PC-9 (cell line): ENCODE measurements at places on chromosomes 7 and 10. TPM values are rescaled to one million over a fixed set of nuclear protein-coding genes. Genes with fewer than 3 reads are reported as not detected.

GIMAP2 gene
- total RNA-seq = 0.55 and 0.81 TPM in 2 replicates

TWIST1 gene
- 1.0 and 2.0 TPM in 2 replicates for total RNA-seq

SPRN gene
- total RNA-seq = not detected in 2 replicates

DYDC2 gene
- total RNA-seq = not detected in 2 replicates

PON1 gene
- total RNA-seq = not detected in 2 replicates

GATA3 gene
- 41.2 and 43.6 TPM in 2 replicates for total RNA-seq

TMEM184A gene
- total RNA-seq = 21.4 TPM in 2 replicates

SPDYE9 gene
- not detected in 2 replicates for total RNA-seq

TSPAN13 gene
- total RNA-seq = 26.5 and 31.1 TPM in 2 replicates

AKR1C4 gene
- not detected in 2 replicates for total RNA-seq

LIPF gene
- total RNA-seq = not detected in 2 replicates

TSPAN12 gene
- total RNA-seq = 5.8 and 6.1 TPM in 2 replicates

SH3PXD2A gene
- total RNA-seq = 12.5 and 14.0 TPM in 2 replicates

TBXAS1 gene
- total RNA-seq = 0.58 and 2.2 TPM in 2 replicates

DNAH11 gene
- total RNA-seq = not detected in 2 replicates

ZNF3 gene
- 35.2 and 39.0 TPM in 2 replicates for total RNA-seq

CTBP2 gene
- 60.5 and 64.4 TPM in 2 replicates for total RNA-seq

PAX2 gene
- total RNA-seq = not detected in 2 replicates

DPCD gene
- 20.3 and 21.5 TPM in 2 replicates for total RNA-seq

COPG2 gene
- total RNA-seq = 25.5 and 36.8 TPM in 2 replicates

MSS51 gene
- total RNA-seq = 2.4 and 3.3 TPM in 2 replicates

SLC39A12 gene
- total RNA-seq = not detected in 2 replicates

PODXL gene
- total RNA-seq = 57.5 and 75.3 TPM in 2 replicates

PDSS1 gene
- total RNA-seq = 4.5 and 5.6 TPM in 2 replicates

LRRC17 gene
- total RNA-seq = not detected in 2 replicates

SMKR1 gene
- 8.3 and 8.9 TPM in 2 replicates for total RNA-seq

TDRD1 gene
- not detected in 2 replicates for total RNA-seq

RAPGEF5 gene
- total RNA-seq = 16.4 and 16.6 TPM in 2 replicates

TMEM270 gene
- 0.48 and 0.72 TPM in 2 replicates for total RNA-seq

ENTPD1 gene
- total RNA-seq = not detected in 2 replicates

COL17A1 gene
- total RNA-seq = 31.6 and 41.3 TPM in 2 replicates

SPAG6 gene
- total RNA-seq = 0.55 TPM in 1 of 2 replicates, not detected in the other

CNPY1 gene
- total RNA-seq = not detected in 2 replicates

SLC26A3 gene
- total RNA-seq = not detected in 2 replicates

VSTM2A gene
- not detected in 2 replicates for total RNA-seq

NYAP1 gene
- 1.3 and 1.9 TPM in 2 replicates for total RNA-seq

NRAP gene
- total RNA-seq = not detected in 2 replicates

UNC5B gene
- total RNA-seq = 1.7 and 2.7 TPM in 2 replicates

RTKN2 gene
- 16.1 and 18.5 TPM in 2 replicates for total RNA-seq

IL2RA gene
- not detected in 2 replicates for total RNA-seq

ACTL6B gene
- not detected in 2 replicates for total RNA-seq

EN2 gene
- total RNA-seq = not detected in 2 replicates

IDI2 gene
- total RNA-seq = not detected in 2 replicates

PAPOLB gene
- not detected in 2 replicates for total RNA-seq
